ENCODE measurements at places on chromosomes 6 and 20. TPM values are rescaled to one million over a fixed set of nuclear protein-coding genes. Genes with fewer than 3 reads are reported as not detected.

Gene HFE
- 14.9 TPM for total RNA-seq

Gene REM1
- total RNA-seq = not detected

Gene HS3ST5
- not detected for total RNA-seq

Gene FERMT1
- 1.7 TPM for total RNA-seq

Gene SIM1
- total RNA-seq = not detected

Gene STK38
- total RNA-seq = 9.7 TPM

DNA sequence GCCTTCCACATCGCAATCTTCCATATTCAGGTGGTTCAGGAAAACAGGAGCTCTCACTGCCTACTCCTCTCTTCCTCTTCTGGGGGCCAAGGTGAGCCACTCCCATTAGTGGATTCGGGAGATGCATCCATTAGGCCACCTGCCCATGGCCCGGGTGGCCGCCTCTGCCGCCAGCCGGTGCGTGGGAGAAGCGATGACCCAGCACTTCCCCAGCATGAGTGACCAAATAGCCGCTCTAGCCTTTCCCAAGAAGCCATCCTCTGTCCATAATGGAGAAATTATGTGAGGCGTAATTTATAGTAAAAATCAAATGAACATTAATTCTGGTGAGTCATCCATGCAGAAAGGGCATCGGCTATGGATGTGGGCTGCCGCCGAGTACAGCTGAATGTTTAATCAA lies 39.4 kb downstream of the GNAS-AS1 start:
- DNase-seq = no peak

DNA sequence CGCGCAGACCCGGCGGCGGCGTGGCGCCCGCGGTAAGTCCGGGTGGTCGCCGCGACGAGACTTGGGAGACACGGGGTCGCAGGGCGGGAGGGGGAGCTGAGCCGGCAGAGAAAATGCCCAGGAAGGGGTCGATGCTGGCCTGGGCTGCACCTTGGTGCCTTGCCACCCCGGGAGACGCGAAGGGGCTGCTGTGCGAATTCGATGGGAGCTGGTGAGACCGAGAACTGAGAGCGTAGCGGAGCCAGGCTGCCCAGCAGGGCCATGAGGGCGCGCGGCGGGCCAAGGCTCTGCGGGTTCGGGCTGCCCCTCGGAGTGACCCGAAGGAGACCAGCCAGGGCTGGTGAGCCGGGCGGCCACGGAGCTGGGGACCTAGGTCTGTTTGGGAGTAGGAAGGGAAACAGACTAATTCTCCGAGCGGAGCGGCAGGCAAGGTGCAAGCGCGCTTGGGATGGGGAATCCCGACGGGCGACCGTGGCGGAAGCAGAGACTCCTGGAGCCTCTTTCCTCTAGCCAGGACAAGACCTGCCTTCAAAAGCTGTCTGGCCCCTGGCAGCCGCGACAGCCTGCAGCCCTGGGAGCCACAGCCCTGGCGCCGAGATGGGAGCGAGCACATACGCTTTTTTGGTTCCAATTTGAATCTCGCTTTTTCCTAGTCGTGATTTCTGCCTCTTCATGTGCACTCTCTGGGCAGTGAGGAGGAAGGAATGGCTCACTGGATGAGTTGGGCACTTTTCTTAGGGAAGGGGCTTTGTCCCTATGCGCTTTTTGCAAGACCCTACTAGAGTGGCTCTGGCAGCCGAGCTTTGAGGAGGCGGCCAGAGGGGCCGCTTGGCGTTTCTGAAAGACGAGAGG lies 691 bp downstream of the SYNDIG1 start:
- DNase-seq = no peak

DNA sequence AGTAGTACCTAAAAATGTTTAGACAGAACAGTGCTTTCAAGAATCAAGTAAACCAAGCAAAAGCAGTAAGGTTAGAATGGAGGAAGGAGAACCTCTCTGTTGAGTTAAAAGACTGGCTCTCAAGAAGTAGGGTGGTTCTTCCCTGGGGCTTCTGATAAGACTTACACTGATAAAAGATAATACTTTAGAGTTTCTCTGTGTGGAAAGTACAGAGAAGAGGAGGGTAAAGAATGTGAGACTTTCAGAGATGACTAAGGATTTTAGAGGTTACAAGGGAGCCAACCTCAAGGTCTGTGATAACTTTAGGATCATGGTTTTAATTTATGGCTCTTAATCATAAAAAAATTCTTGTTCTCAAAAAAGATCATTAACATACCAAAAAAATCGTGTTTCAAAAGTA lies 30.9 kb upstream of the ALDH8A1 start:
- DNase-seq = no peak

DNA sequence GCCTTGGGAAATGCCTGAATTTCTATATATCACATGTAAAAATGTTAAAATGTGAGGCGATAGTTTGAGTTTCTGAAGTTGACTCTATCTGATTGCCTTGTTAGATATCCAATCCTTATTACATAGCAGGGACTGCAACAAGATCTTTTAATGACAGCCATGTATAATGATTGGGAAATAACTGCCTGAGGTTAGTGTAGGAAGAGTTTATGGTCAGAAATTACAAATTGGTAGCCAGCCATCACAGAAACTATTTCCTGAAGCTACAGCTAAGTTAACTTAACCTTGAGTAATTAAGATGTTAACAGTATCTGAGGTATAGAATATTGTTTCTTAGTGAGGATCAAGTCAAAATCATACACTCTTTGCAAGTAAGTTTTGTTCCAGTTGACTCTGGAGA lies 41.0 kb downstream of the AKIRIN2 start:
- DNase-seq = peak; percentile 55

GRCh38 chr6:16555550-16555949 lies 205.7 kb downstream of the ATXN1 start:
- DNase-seq = no peak

DNA sequence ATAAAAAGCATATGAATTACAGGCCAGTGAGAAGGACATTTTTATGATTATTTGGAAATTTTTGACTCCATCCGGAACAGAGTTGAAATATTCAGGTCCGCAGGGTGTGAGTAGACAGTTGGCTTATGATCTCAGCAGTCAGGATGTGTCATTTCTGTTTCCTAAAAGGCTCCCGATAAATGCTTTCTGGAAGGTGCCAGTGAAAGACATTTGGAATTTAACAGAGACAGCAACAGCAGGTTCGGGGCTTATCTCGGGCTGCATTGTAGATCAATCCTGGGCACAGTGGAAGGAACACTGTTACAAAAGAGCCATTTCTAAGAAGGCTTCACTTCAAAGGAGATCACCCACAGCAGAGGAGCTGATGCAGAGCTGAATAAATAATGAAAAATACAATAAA lies 934.4 kb downstream of the KIF16B start:
- DNase-seq = no peak

DNA sequence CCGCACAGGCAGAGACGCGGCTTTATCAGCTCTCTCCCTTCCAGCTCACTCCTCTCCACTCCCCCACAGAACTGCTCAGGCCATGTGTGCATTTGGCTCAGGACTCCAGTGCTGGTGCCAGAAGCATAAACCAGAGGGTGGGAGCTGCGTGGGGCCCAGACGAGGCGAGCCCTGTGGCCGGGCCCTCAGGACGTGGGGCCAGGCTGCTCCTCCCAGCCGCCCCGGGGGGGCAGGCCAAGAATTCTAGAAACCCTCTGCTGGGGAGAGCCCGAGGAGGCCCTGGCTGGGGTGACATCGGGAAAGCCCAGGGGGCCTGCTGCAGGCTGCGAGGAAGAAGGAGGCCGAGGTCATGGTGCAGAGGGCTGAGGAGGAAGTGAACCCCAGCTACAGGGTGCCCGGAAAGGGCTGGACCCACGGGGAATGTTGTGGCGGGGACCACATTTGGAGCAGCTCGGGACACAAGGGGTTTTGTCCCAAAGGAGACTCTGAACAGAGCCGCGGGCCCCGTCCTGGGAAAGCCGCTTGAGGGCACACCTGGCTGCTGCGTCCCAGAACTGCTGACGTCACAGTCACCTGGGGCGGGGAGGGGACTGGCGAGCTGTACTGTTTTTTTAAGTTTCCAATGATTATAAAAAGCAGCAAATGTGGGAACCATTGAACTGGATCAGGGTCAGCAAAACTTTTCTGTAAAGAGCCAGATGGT lies 107.1 kb downstream of the BANF2 start:
- peak; percentile 78 for DNase-seq

- DNase-seq = no peak
Measured at GRCh38 chr6:167437888-167438484, 113.1 kb downstream of the TTLL2 start.

- peak; percentile 35 for DNase-seq
Measured at GRCh38 chr6:56499095-56499494, 143.6 kb downstream of the DST start.

- DNase-seq = no peak
Measured at GRCh38 chr20:32988008-32988407, 16.2 kb downstream of the SUN5 start.

- peak; percentile 46 for DNase-seq
Measured at GRCh38 chr6:87789198-87789899, 87.3 kb upstream of the AKIRIN2 start.

- DNase-seq = no peak
Measured at GRCh38 chr20:50282592-50283241, 92.1 kb downstream of the CEBPB start.

DNA sequence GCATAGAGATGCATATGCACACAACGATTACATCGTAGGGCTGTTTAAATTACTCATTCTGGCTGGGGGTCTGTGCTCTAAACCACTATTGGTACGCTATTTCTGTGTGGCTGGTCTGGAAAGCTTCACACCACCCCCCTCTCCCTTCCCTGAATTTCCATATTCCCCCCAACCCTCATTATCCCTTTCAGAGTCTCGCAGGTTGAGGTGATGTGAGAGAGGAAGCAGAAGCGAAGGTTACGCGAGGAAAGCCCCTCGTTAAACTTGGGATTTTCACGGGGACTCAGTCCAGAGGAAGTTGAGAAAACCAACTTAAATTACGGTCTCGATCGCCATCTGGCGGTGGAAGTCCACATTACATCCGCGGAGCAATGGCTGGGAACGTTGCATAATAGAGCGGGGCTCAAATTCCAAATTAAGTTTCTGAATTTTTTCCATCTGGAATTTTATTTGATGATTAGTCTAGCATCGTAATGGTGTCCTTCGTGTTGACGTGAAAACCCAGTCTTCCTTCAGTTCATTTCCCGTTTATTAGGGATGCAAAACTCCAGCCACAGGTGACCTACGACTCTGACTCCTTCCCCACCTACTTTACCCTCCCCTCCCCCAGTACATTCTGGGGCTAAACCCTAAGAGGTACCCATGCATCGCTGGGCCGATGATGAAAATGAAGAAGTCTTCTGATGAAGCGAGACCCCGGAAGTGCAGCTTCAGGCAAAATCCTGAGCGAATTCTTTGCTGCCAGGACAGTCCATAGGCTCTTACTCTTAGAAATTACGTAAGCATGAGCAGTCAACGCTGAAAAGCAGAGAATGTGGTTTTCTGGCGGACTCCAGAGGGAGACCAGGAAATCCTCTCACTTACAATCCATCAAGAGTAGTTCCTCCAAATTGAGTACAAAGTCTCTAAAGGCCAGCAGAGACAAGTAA lies 19.7 kb downstream of the HLA-DOB start:
- DNase-seq = peak; percentile 58

DNA sequence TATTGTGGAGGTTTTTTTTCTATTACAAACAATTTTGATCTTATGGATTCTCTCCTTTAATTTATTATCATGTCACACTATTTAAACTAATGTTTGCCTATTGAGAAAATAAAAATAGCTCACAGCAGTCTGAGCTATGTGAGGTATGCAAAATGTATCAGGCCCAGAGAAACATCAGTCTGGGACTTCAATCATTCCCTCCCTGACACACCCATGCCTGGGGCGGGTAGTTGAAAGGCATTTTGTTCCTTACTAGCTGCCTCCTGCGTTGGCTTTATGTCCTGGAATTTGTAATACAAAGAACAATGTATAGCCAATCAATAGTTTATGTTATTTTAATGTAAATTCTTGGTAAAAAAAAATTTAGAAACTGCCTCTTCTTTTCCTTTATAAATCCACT lies 403.3 kb downstream of the EPM2A start:
- no peak for DNase-seq

DNA sequence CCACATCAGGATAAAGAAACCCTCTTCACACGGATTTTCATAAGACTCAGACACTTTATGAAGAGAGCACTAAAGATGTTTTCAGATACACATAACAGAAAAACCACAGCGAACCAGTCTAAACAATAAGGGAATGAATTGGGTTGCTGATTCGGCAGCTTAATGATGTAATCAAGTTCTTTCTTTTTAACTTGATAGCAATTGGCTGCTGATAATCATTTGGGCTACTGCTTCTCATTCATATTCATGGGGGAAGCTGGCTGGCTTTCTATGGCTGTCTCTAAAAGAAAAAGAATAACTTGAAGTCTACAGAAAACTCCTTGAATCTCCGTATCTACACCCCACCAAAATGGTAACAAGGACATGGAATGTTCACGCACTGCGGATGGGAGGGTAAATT lies 20.0 kb upstream of the TMEM181 start:
- DNase-seq = no peak

- no peak for DNase-seq
Measured at GRCh38 chr6:80170433-80170832, 64.0 kb downstream of the BCKDHB start.

DNA sequence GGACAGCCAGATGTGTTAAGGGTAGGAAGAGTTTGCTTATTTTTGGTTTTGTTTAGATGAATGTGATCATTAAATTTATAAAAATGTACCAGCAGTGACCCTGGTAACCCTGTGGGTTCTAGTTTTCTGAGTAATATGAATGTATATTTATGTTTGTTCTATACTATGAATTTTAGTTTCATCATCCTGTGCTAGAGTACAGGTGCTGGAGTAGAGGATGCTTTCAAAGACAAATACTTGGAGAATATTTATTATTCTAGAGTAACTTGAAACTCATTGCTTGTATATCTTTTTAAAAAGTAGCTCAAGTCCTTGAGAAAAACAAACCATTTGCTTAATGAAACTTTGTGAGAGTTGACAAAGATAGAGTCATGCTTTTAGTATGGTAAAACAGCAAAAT lies 7.8 kb downstream of the LRRC1 start:
- peak; percentile 62 for DNase-seq

DNA sequence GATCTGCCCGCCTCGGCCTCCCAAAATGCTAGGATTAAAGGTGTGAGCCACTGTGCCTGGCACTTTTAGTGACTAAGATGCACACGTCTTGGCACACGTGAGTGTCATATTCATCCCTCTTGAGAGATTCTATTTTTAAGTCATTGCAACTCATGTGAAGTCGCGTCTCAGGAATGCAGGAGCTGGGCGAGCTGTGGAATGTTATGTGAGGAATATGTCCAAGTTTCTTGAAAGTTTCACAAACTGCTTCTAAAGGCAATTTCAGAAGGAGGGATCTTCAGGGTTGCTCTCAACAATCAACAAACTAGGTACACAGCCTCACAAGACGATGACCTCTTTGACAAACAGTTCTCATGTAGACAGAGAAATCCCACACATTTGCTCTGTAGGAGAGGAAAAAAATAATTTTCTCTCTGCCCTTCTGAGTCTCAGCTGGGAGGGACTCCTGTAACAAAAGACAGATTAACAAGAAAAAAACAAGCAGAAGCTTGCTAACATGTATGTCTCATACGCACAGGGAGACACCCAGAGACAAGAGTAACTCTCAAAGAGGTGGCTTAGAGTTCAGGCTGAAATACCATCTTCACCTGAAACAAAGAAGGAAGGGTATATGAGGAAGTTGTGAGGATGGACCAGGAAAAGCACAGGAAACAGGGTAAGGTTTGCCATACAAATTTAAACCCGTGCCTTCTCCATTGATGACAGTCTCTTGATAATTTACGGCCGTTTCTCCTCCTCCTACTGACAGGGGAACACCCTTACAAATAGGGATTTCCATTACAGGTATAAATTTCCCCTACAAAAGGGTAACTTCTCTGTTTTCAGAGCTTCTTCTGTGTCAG lies 45.3 kb upstream of the FAM50B start:
- peak; percentile 93 for DNase-seq

GRCh38 chr6:168834801-168835200 lies 393.8 kb downstream of the SMOC2 start:
- DNase-seq = no peak

GRCh38 chr6:113646701-113647100 lies 210.4 kb upstream of the MARCKS start:
- no peak for DNase-seq

Measured in IMR-90 (cell line).